ENCODE measurements at places on chromosomes 7 and 10. TPM values are rescaled to one million over a fixed set of nuclear protein-coding genes. Genes with fewer than 3 reads are reported as not detected.
A peak's percentile ranks its signal among the peaks of the same experiment; 100 is the strongest.

DNA sequence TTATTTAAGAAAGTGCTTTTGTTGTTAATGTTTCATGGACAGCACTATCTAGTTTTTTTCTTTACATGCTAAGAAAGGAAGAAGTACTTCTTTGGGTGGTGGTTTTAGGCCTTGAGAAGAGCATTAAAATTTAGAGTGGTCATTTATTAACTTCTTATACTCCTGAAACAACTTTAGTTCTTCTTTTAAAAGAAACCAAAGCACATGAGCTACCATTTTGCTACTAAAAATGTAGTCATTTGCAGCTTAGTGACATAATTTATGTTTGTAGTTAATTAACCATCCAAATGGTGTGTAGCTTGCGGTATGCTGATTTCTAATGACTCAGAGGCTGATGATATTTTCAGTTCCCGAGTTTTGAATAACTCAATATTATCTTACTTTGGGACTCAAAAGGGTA lies 207.5 kb downstream of the BBS9 start:
- DNase-seq: no peak

DNA sequence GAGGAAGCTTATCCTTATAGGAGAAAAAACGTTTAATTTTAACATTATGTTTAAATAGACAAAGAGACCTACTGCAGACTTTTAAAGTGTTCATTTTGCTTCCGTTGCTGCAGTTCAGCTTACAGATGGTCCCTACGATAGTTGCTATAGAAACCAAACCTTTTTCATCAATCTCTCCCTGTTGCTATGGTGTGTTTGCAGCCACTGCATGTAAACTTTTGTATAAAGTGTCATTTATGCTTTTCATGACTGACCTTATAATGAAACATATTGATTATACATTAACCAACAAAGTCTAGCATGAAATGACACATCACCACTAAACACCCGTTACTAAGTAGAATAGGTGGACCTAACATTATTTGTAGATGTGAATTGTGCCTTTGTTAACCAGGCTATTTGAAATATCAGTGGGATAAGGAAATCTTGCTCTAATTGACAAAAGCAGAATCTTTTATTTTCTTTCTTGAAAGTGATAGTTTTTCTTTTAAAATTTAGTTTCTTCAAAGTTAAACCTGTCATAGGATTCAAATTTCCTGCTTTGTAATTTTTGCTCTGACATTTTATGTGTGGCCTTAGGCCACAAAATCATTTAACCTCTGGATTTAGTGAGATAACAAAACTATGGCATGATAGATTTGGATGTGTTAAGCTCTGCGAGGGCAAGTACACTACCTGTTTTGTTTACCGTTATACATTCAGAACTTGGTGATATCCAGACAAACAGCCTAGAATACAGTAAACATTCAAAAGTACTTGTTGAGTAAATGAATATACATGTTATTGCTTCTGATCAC lies 64.0 kb downstream of the CACNB2 start:
- no peak for DNase-seq

GRCh38 chr10:126042354-126042753 lies 146.0 kb downstream of the FANK1 start:
- DNase-seq: no peak

GRCh38 chr10:28250782-28251181 lies 52.1 kb downstream of the MPP7 start:
- DNase-seq: no peak

DNA sequence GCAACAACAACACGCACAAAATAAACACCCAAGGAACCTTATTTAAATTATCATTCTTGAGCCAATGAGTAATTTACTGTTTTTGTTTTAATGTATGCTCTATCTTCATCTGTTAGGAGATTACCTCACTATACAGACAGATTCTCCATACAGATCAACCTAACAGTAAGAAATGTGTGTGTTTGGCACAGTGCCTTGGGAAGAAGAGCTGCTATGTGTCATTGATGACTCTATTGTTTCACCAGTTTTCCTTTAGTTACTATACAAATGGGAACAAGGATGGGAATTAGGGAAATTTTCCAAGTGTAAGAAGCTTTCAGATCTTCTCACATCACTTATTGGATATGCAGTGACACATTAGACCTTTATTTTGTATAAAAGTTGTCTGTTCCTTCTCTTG lies 640.3 kb downstream of the NRG3 start:
- no peak for DNase-seq

DNA sequence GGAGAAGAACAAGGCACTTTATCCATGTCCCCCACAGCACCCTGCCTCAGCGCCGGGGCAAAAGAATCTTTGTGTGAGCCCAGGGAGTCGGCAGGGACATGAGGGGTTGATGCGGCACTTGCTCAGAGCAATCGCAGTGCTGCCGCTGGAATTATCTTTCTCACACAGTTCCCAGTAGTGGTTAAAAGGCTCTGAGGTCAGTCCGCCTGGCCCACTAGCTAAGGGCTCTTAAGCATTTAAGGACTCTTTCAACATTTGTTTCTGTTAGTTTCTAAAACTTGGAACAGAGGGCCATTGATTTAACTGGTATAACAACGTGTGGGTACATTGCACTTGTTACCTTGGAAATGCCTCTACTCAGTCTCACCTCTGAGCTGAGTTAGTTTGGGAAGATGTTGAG lies 208.0 kb upstream of the C7orf33 start:
- DNase-seq: no peak

GRCh38 chr7:148481971-148482626 lies 108.5 kb upstream of the C7orf33 start:
- DNase-seq: no peak

DNA sequence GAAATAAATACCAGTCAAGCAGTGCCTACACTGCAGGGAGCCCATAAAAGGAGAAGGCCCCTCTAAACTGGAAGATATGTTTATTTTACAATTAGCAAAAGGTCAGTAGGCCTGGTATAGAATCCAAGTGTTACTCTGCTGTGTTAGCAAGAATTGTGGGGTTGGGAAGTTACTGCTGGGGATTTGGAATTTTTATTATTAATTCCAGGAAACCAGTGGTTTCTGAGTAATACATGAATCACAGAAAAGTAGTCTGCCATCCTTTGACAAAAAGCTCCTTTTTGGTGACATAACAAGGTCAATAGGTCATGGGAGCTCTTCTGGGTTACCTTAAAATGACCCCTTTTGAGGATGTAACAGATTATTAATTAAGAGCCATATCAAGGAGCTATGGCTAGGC lies 67.4 kb downstream of the ZNF92 start:
- no peak for DNase-seq

DNA sequence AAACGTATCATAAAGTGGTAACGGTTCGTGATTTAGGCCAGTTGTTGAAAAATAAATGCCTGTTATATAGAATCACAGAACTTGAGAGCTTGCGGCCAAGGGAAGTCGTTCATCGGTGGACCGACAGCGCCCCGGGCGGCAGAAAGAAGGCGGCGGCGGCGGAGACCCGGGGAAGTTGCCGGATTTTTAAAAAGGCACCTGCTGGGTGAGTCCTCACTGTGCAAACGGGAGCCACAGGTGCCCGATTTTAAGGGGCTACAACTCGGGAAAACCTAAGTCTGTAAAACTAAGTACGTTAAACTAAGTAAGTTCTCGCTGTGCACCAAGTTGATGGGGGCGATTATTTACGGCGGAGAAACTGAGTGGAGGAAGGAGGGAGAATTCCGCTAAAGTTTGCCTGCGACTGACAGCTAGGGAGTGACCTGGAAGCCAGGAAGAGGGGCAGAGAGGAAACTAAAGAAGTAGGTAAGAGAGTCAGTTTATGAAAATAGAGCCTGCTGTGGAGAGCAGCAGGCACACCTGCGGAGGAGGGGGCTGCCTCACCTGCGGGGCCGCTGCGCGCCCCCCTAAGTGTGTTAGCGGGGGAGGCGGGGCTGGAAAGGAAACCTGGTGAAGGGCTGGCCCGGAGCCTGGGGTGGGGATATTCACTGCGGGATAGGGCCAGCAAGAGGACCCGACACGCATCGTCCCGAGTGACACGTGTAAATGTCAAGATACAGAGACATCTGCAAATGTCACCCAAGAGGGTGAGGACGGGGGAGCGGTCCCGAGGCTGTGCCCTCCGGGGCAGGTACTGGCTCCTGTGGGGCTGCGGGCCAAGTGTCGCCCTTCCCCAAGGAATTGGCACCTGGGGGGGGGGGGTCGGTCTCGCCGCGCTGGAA lies 996 bp downstream of the ADAM12 start:
- DNase-seq: no peak

DNA sequence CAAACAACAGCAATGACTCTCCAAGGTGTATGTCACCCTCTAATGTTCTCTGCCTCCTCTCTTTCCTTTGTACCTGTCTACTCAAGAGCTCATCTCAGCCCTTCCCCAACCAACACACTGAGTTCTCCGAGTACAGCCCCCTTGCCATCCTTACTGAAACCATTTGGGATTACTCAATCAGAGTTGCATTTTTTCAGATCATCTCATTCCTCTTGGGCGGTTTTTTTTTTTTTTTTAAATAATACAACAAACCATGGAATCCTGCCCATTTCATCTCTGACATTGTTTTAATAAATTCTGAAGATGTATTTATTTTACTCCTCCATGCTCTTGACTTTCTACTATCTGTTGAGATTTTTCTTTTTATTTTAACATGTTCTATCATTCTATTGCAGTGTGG lies 4.2 kb upstream of the CREB3L2 start:
- DNase-seq: no peak

GRCh38 chr7:38632411-38632810 lies 1.2 kb upstream of the AMPH start:
- no peak for DNase-seq

DNA sequence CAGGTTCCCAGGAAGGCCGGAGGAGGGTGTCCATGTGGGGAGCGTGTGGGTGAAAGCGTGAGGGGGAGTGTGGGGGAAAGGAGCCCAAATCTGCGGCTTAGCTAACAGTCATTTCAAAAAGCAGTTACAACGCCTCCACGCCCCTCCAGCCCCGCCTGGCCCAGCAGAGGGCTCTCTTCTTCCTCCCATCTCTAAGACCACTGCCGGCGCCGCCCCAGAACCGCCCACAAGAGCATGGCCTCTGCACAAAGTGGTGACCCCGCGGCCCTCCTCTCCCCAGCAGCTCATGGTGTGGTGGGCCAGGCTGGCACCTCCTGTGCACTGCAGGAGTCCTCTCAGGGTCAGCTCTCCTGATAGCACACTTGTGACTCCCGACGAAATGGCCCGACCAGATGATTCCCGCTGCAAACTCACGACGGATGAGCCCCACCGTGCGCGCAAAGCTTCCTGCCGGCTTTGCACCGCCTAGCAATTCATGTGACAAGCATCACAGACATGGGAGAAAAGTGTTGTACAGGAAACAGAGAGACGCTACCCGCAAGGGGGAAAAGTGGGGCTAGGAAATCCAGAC lies 12.4 kb upstream of the HUS1 start:
- peak; percentile 58 for DNase-seq

FZD1 gene
- 3.4 TPM for total RNA-seq

THSD7A gene
- total RNA-seq: 0.58 TPM

SYT15B gene
- total RNA-seq: 0.29 TPM

ZNF862 gene
- 10.1 TPM for total RNA-seq

GIMAP6 gene
- 13.9 TPM for total RNA-seq

All from gastrocnemius medialis (tissue), 4 donors.